ENCODE measurements at places on chromosomes 5 and 9.

- no peak for DNase-seq
- H3K36me3 ChIP-seq = peaks cover 20% of the 10 kb centered on the region
- peak overlapping the region; percentile 100 for H3K27ac ChIP-seq
Measured at GRCh38 chr5:138338411-138339090, 485 bp downstream of the FAM53C start.

- DNase-seq = no peak
- peak overlapping the region; percentile 72 for H3K27ac ChIP-seq
Measured at GRCh38 chr5:14342306-14342705, 199.2 kb downstream of the TRIO start.

DNA sequence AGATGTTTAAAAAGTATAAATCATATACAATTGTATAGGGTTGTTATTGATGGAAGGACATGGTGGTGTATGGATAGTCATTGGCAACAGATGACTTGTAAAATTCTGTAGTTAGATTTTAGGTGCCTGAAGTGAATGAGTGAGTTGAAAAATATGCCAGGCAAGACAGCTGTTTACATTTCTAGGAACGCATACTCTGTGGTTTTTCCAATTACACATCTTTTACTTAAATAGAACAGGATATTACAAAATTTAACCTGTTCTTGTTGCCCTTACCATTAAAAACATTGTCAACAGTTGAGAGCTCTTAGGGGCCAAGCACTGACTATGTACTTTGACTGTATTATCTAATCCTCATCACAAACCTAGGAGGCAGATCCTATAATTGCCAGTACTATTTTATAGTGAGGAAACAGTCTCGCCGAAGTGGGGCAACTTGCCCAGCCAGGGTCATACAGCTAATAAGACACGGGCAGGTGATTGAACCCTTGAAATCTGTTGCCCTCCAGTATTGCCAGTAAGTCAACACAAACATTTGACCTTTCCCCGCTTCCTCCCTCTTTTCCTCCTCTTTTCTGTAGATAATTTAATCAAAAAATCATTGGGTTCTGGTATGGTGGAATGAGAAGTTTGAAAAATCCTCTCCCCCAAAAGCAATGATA, 88.6 kb downstream of the MACROH2A1 start:
- no peak for DNase-seq
- no peak overlapping the region for H3K4me3 ChIP-seq
- H3K4me1 ChIP-seq = peaks cover 11% of the 10 kb centered on the region
- H3K36me3 ChIP-seq = no peaks in the 10 kb centered on the region
- H3K27me3 ChIP-seq = peaks cover 27% of the 10 kb centered on the region

DNA sequence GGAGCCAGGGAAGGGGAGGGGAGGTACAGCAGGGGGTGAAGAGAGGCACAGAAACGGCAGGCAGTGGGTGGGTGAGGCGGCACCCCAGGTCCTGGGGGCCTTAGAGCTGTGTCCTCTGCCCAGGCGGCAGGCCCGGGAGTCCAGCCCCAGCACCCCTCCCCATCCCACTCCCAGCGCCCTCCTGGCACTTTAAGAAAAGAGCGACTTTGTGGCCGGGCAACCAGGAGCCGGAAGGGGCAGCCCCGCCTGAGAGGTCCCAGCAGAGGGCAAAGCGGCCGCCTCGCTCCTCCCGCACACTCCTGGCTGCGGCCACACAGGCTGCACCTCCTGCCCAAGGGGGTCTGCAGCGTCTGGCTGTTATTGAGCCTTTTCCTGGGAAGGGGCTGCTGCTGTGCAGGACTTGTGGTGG, 42.6 kb downstream of the NACC2 start:
- no peak overlapping the region for H3K4me3 ChIP-seq
- no peaks in the 10 kb centered on the region for H3K27me3 ChIP-seq
- H3K27ac ChIP-seq = no peak overlapping the region
- no peak for DNase-seq
- H3K4me1 ChIP-seq = peaks cover 34% of the 10 kb centered on the region
- no peaks in the 10 kb centered on the region for H3K36me3 ChIP-seq

DNA sequence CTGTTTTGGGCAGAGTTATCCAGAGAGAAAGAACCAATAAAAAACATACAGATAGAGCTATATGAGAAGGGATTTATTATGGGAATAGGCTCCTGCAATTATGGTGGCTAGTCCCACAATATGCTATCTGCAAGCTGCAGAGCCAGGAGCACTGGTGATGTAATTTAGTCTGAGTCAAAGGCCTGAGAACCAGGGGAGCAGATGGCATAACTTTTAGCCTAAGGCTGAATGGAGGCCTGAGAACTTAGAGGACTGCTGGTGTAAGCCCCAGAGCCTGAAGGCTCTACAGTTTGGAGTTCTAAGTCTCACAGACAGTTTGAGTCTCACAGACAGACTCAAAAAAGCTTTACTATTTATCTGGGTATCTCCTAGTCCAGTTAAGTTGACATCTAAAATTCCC, 263.8 kb downstream of the FBXL7 start:
- H3K4me3 ChIP-seq = no peak overlapping the region
- H3K36me3 ChIP-seq = no peaks in the 10 kb centered on the region
- DNase-seq = no peak
- no peaks in the 10 kb centered on the region for H3K27me3 ChIP-seq

DNA sequence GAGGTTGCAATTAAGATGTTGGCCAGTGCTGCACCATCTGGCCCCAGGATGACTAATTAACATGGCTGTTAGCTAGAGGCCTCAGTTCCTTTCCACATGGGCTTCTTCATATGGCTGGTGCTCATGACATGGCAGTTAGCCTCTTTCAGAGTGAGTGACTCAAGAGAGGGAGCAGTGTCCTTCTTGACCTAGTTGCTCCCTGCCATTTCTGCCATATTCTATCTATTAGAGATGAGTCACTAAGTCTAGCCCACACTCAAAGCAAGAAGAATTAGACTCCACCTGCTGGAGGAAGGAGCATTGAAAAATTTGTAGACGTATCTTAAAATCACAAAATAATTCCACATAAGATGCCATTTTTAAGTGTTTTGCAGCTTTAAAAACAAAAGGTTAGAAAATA, 651.2 kb upstream of the CCNG1 start:
- H3K27me3 ChIP-seq = no peaks in the 10 kb centered on the region
- no peak overlapping the region for H3K27ac ChIP-seq
- H3K4me1 ChIP-seq = no peaks in the 10 kb centered on the region
- DNase-seq = no peak
- H3K4me3 ChIP-seq = no peak overlapping the region
- H3K36me3 ChIP-seq = peaks cover 6% of the 10 kb centered on the region

DNA sequence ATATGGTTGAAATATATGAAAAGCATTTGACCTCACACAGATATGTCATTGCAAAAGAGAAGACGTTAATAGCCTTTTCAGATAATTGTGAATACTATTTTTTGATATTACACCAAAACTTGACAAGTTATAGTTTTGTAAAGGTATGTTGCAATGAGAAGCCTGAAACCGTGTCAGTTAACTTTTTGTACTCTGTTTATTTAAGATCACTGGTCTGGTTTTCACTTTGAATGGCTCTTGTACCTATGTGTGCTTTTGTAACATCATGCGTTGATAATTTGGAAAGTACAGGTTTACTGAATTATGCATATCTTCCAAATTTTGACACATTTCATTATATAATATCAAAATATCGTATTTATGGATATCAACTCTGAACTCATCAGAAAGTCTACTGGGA, 177.2 kb downstream of the PBX3 start:
- H3K27ac ChIP-seq = no peak overlapping the region
- H3K4me3 ChIP-seq = no peak overlapping the region
- no peaks in the 10 kb centered on the region for H3K27me3 ChIP-seq
- DNase-seq = no peak
- peaks cover 24% of the 10 kb centered on the region for H3K4me1 ChIP-seq
- H3K36me3 ChIP-seq = peaks cover 6% of the 10 kb centered on the region

DNA sequence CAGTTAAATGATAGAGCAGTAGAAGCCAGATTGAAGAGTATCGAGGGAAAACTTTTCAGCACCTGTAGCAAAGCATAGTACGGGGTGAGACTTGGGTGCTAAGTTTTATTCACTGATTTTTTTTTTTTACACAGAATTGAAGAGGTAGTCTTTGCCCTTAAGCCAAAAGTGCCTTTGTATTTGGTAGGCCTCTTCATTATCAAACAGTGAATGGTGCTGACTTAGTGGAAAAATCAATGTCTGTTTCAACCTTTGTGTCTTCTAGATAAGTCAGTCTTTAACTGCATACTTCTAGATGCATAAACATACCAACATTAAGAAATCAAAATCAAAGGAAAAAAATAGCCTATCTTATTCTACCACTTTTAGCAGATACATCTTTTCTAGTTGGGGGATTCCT, 13.7 kb downstream of the RNF14 start:
- H3K27me3 ChIP-seq = no peaks in the 10 kb centered on the region
- H3K4me3 ChIP-seq = no peak overlapping the region
- no peaks in the 10 kb centered on the region for H3K4me1 ChIP-seq
- DNase-seq = no peak
- H3K36me3 ChIP-seq = peaks cover 63% of the 10 kb centered on the region

- no peak overlapping the region for H3K4me3 ChIP-seq
- peaks cover 20% of the 10 kb centered on the region for H3K36me3 ChIP-seq
- no peak overlapping the region for H3K27ac ChIP-seq
- H3K4me1 ChIP-seq = no peaks in the 10 kb centered on the region
Measured at GRCh38 chr5:19676895-19677294, 311.1 kb downstream of the CDH18 start.

DNA sequence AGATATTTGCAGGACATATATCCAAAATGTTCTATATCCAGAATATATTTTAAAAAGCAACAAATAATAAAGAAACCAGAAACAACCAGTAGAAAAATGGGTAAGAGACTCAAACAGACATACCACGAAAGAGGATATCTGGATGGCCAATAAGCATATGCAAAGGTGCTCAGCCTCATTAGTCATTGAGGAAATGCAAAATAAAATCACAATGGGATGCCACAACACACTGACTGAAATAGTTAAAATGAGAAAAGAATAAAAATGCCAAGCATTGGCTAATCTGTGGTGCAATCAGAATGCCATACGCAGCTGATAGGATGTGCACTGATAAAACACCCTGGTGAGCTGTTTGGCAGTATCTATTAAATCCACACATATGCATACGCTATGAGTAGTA, 265.8 kb upstream of the ANKH start:
- H3K4me3 ChIP-seq = no peak overlapping the region
- H3K36me3 ChIP-seq = no peaks in the 10 kb centered on the region
- H3K27ac ChIP-seq = no peak overlapping the region
- peaks cover 30% of the 10 kb centered on the region for H3K4me1 ChIP-seq
- no peaks in the 10 kb centered on the region for H3K27me3 ChIP-seq

DNA sequence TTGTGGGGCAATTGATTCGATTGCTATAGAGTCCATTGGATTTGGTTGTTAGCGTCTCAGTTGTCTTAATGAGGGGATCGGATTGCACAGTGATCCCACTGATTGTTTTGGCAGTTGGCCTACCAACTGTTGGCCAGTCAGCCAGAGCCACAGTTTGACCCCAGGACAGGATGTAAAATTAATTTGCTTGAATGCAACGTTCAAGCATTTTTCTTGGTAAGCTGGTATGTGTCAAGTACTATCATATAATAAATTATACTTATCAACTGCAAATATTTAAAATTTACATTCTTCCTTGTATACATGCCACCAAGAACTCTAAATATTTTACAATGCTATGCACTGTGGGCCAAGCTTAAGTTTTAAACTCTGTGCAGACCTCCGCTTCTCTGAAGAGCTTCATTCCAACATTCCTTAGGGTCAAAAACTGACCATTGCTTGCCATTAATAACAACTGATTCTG, 80.4 kb upstream of the OSMR start:
- no peaks in the 10 kb centered on the region for H3K27me3 ChIP-seq
- H3K36me3 ChIP-seq = peaks cover 17% of the 10 kb centered on the region
- no peaks in the 10 kb centered on the region for H3K4me1 ChIP-seq

GRCh38 chr9:35859310-35859989, 10.8 kb downstream of the OR13J1 start:
- peaks cover 5% of the 10 kb centered on the region for H3K4me1 ChIP-seq
- no peaks in the 10 kb centered on the region for H3K36me3 ChIP-seq
- H3K27me3 ChIP-seq = peaks cover 23% of the 10 kb centered on the region
- no peak overlapping the region for H3K4me3 ChIP-seq

DNA sequence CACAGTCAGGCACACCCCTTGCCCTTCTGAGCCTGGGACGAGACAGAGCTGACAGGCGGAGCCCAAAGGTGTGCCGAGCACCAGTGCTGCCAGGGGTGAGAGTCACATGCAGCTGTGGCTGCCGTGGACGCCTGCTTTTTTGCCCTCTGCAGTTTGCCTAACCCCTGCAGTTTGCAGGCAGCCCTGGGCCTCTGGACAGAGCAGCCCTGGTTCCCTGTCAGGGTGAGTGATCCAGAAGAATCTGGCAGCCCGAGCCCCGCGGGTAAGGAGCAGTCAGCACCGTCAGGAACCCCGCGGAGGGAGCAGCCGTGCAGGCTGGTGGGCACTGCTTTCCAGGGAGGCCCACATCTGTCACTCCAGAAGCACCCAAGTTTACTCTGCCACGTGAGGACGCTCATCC, 30.3 kb downstream of the CEP72 start:
- no peaks in the 10 kb centered on the region for H3K4me1 ChIP-seq
- no peak overlapping the region for H3K4me3 ChIP-seq
- H3K36me3 ChIP-seq = peaks cover 45% of the 10 kb centered on the region
- no peak for DNase-seq
- no peak overlapping the region for H3K27ac ChIP-seq
- no peaks in the 10 kb centered on the region for H3K27me3 ChIP-seq

GRCh38 chr9:109381011-109381729, 60.3 kb upstream of the EPB41L4B start:
- H3K27me3 ChIP-seq = no peaks in the 10 kb centered on the region
- DNase-seq = no peak

DNA sequence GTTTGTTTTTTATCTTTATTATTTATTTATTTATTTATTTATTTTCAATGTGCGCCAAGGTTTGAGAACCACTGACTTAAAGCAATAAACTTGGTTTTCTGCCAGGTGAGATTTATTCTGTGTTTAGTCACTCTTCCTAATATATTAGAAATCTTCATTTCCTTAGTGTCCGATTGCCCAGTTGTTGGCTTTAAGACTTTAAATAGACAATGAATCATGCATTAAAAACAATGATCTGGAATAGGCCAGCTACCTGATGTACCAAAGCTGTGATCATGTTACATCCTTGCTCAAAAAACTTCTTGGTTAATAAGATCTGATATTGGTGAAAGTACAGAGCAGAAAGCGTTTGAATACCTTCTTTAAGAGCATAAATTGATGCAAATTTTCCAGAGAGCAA, 52.1 kb upstream of the ERBIN start:
- no peak overlapping the region for H3K4me3 ChIP-seq
- H3K4me1 ChIP-seq = no peaks in the 10 kb centered on the region
- H3K27ac ChIP-seq = no peak overlapping the region
- DNase-seq = no peak
- no peaks in the 10 kb centered on the region for H3K27me3 ChIP-seq
